ENCODE measurements at places on chromosomes 12 and 14. TPM values are rescaled to one million over a fixed set of nuclear protein-coding genes. Genes with fewer than 3 reads are reported as not detected.

The SLC7A8 gene
- 87.1 TPM for total RNA-seq

The SLCO1C1 gene
- total RNA-seq, result 3.7 TPM

GRCh38 chr12:86774841-86775388 is 518.7 kb upstream of the MGAT4C start:
- no peaks in the 10 kb centered on the region for H3K36me3 ChIP-seq
- no peaks in the 10 kb centered on the region for H3K27me3 ChIP-seq
- no peak overlapping the region for H3K27ac ChIP-seq
- DNase-seq, result no peak
- no peaks in the 10 kb centered on the region for H3K4me1 ChIP-seq

The NGB gene
- 1.8 TPM for total RNA-seq

- no peaks in the 10 kb centered on the region for H3K36me3 ChIP-seq
- H3K27ac ChIP-seq, result no peak overlapping the region
- peak overlapping the region; percentile 31 for H3K4me3 ChIP-seq
- no peak for DNase-seq
- peaks cover 16% of the 10 kb centered on the region for H3K4me1 ChIP-seq
- peaks cover 45% of the 10 kb centered on the region for H3K27me3 ChIP-seq
These were observed 18.7 kb downstream of the FOXG1 start for GRCh38 chr14:28785096-28785952.

GRCh38 chr14:102784892-102785594 is 7.8 kb downstream of the TRAF3 start:
- H3K27ac ChIP-seq, result no peak overlapping the region
- H3K36me3 ChIP-seq, result no peaks in the 10 kb centered on the region
- H3K27me3 ChIP-seq, result no peaks in the 10 kb centered on the region
- H3K4me1 ChIP-seq, result no peaks in the 10 kb centered on the region

DNA sequence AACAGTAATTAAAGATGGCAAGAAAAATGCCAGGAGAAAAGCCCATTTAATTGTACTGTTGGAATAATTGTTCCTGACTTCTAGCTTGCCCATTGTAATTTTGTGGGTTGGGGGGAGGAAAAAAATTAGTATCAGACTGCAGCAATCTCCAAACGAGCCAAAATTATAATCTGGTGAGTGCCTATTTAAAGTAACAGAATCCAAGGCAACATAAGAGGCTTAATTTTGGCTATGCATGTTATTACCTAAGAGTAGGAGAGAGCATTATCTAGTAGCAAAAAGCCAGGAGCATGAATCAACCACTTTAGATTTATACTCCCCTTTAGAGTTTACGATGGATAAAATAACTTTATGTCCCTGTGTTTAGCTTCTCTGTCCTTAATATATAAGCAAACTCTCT is 14.6 kb upstream of the DENND5B start:
- no peak overlapping the region for H3K27ac ChIP-seq
- H3K4me1 ChIP-seq, result no peaks in the 10 kb centered on the region
- H3K27me3 ChIP-seq, result no peaks in the 10 kb centered on the region
- no peaks in the 10 kb centered on the region for H3K36me3 ChIP-seq
- no peak overlapping the region for H3K4me3 ChIP-seq

- H3K4me1 ChIP-seq, result peaks cover 46% of the 10 kb centered on the region
- H3K36me3 ChIP-seq, result no peaks in the 10 kb centered on the region
These were observed 482 bp downstream of the WDHD1 start for GRCh38 chr14:55026441-55026792.

DNA sequence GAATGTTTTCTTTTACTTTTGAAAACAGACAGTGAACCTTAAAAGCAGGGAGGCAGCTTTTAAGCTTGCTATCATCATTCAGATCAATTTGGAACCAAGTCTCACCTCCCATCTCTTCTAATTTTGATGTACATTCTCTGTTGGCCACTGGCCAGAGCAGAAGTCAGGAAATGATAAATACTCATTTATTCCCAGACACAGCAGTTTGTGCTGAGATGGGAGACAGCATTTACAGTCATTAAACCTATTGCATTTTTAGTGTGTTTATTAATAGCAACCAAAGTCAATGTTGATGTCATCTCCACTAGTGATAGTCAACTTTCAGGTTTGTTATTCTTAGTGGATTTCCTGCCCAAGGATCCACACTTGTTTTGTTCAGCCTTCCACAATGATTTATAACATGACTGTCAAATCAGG is 320.0 kb upstream of the ATP2B1 start:
- H3K4me1 ChIP-seq, result no peaks in the 10 kb centered on the region
- no peaks in the 10 kb centered on the region for H3K36me3 ChIP-seq
- H3K4me3 ChIP-seq, result no peak overlapping the region
- H3K27me3 ChIP-seq, result no peaks in the 10 kb centered on the region
- peak; percentile 32 for DNase-seq

GRCh38 chr12:15033029-15033428 is 60.2 kb downstream of the PDE6H start:
- H3K4me3 ChIP-seq, result no peak overlapping the region
- no peaks in the 10 kb centered on the region for H3K4me1 ChIP-seq
- DNase-seq, result no peak
- no peaks in the 10 kb centered on the region for H3K27me3 ChIP-seq
- no peak overlapping the region for H3K27ac ChIP-seq

- H3K4me1 ChIP-seq, result no peaks in the 10 kb centered on the region
- H3K27ac ChIP-seq, result no peak overlapping the region
- peak; percentile 11 for DNase-seq
- no peaks in the 10 kb centered on the region for H3K27me3 ChIP-seq
- no peak overlapping the region for H3K4me3 ChIP-seq
These were observed 114.0 kb downstream of the RPAP3 start for GRCh38 chr12:47591795-47592194.

DNA sequence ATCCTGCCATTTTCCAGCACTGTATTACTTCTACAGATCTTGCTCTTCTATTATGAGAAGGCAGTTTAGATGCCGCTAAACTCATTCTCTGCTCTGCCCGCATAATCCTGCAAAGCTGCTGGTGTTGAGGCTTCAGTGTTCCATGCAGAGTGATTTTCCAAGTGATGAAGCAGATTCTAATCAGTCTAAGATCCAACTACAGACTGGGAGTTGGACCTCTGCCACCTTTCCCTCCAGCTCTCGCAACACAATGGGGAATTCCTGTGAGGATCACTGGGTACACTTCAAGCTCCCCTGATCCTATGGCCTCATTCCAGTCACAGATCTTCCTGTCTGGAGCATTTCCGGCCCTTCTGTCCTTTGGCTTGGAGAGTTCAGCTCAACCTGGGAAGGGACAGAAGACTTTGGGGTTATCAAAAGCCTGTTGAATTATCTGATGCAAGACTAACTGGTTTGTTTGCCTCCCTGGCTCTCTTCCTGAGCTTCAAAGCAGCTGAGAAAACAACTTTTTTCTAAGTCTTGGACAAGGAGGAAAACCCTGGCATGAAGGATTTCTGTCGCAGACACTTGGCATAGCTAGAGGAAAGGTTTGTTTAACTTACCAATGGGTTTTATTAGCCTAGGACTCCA is 333.9 kb downstream of the ZFP36L1 start:
- H3K27ac ChIP-seq, result peak overlapping the region; percentile 60
- peaks cover 35% of the 10 kb centered on the region for H3K4me1 ChIP-seq
- H3K4me3 ChIP-seq, result no peak overlapping the region

The INHBC gene
- not detected for total RNA-seq

DNA sequence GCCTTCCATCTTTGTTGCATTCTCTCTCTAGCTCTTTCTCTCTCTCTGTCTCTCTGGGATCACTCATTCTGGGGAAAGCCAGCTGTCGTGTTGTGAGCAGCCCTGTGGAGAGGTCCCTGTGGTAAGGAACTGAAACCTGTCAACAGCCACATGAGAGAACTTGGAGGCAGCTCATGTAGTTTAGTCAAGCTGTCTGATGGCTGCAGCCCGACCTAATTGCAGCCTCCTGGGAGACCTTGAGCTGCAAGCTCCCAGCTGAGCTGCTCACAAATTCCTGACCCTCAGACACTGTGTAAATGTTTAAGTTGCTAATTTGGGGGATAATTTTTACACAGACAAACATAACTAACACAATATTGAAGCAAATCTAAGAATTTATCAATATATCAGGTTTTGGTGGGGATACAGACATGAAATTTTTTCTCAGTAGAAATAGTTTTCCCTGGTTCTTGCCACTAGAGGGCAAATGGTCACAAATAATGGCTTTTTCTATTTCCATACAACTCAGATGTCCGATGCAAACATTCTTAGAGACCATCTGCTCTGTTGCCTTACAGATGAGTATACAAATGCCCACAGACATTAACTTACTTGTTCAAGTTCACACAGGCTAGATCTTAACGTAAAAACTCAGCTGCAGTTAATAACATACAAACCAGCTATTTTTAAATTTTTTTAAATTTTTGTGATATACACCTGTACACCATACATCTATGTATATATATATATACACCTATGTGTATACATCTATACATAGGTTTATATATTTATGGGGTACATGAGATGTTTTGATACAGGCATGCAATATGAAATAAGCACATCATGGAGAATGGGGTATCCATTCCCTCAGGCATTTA is 15.5 kb upstream of the KRR1 start:
- H3K27me3 ChIP-seq, result no peaks in the 10 kb centered on the region
- H3K4me1 ChIP-seq, result no peaks in the 10 kb centered on the region
- H3K36me3 ChIP-seq, result no peaks in the 10 kb centered on the region
- DNase-seq, result no peak

The RTN1 gene
- total RNA-seq, result 7.8 TPM

The BEST3 gene
- 0.37 TPM for total RNA-seq

- H3K4me1 ChIP-seq, result peaks cover 15% of the 10 kb centered on the region
- H3K4me3 ChIP-seq, result no peak overlapping the region
- DNase-seq, result peak; percentile 93
- no peaks in the 10 kb centered on the region for H3K27me3 ChIP-seq
These were observed 126.1 kb upstream of the ARHGAP5 start for GRCh38 chr14:31950764-31951637.

DNA sequence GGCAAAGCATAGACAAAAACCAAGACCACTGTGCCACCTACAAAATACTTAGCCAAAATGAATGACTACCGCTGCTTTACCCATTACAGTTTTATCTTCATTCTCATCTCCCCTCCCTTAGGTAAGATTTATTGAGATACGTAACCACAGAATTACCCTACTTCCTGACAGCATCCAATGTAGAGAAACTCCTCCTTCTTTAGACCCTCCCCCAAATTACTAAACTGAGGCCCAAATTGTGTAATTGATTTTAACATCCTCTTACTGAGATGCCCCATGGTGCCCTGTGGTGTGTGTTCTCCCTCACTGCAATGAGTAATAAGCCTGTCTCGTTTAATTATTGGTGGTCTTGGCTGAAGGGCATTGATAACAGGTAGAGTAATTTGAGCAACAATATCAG is 19.1 kb downstream of the VRK1 start:
- H3K4me1 ChIP-seq, result no peaks in the 10 kb centered on the region
- no peak overlapping the region for H3K4me3 ChIP-seq
- no peaks in the 10 kb centered on the region for H3K36me3 ChIP-seq
- DNase-seq, result no peak
- H3K27me3 ChIP-seq, result no peaks in the 10 kb centered on the region

The KRT6C gene
- total RNA-seq, result not detected

DNA sequence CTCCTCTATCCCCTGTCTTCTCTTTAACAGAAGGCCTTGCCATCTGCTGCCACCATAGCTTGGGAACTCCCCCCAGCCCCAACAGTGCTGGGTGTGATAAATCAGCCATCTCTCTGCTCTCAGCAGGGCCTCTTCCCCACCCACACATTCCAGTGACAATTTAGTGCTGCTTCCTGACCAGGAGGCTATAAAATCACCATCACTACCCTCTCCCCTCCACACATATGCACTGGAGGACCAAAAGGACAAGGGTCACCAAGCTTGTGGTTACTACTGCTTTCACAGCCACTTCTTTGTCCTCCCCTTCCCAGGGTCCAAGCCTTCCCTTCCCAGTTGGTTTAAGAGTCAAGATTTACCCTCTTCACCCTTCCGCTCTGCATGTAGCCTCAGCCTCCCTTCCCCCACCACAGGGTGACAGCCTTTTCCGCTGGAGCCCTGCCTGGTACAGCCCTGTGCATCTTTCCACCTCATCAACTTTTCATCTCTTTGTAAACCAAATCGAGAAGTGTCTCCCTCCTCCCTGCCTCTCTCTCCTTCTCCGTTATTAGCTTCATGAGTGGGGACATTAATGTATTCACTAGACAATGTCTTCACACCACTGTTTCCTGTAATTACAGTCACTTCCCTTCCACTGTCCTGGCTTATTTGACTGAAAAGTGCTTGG is 9.4 kb downstream of the PSMB5 start:
- H3K4me3 ChIP-seq, result no peak overlapping the region
- no peaks in the 10 kb centered on the region for H3K27me3 ChIP-seq
- no peak overlapping the region for H3K27ac ChIP-seq
- peaks cover 60% of the 10 kb centered on the region for H3K36me3 ChIP-seq
- DNase-seq, result no peak

DNA sequence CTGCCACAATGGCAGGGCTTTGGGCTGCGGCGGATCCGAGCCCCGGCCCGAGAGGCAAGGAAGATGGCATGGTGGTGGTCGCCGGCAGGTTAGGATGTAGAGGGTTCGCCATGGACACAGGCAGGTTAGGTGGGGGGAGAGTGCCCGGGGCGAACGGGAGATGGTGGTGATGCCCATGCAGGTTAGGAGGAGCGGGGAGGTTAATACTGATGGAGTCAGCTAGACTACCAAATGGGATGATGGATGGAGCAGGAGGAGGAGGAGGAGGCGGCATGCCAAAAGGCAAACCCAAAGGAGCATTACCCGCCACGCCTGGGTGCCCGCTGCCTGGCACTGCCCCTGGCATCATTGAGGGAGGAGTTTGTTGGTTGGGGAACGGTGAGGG is 6.2 kb downstream of the MYL6 start:
- no peak overlapping the region for H3K27ac ChIP-seq
- no peak overlapping the region for H3K4me3 ChIP-seq
- H3K36me3 ChIP-seq, result peaks cover 100% of the 10 kb centered on the region
- peaks cover 28% of the 10 kb centered on the region for H3K4me1 ChIP-seq
- no peak for DNase-seq

- no peak for DNase-seq
- no peak overlapping the region for H3K4me3 ChIP-seq
- no peaks in the 10 kb centered on the region for H3K36me3 ChIP-seq
- H3K4me1 ChIP-seq, result no peaks in the 10 kb centered on the region
- H3K27me3 ChIP-seq, result no peaks in the 10 kb centered on the region
- no peak overlapping the region for H3K27ac ChIP-seq
These were observed 81.9 kb downstream of the CFAP54 start for GRCh38 chr12:96571101-96571862.

DNA sequence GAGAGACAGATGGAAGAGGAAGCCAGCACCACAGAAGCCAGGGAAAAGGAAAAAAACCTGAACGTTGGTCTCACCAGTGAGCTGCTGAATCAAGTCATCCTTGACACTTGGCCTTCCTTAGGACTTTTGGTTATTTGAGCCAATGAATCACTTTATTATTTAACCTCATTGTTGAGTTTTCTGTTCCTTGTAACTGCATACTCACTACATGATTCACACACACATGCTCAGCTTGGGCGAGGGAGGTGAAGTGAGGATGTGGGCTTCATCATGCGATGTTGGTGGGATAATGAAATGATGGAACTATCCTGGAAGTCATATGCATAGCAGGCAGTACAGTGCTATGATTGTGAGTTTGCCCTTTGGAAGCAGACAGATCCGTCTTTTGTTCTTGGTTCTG is 40.6 kb upstream of the RPH3A start:
- peaks cover 6% of the 10 kb centered on the region for H3K27me3 ChIP-seq
- no peaks in the 10 kb centered on the region for H3K4me1 ChIP-seq
- no peaks in the 10 kb centered on the region for H3K36me3 ChIP-seq
- H3K27ac ChIP-seq, result no peak overlapping the region
